ENCODE measurements at places on chromosomes 6 and 20.

DNA sequence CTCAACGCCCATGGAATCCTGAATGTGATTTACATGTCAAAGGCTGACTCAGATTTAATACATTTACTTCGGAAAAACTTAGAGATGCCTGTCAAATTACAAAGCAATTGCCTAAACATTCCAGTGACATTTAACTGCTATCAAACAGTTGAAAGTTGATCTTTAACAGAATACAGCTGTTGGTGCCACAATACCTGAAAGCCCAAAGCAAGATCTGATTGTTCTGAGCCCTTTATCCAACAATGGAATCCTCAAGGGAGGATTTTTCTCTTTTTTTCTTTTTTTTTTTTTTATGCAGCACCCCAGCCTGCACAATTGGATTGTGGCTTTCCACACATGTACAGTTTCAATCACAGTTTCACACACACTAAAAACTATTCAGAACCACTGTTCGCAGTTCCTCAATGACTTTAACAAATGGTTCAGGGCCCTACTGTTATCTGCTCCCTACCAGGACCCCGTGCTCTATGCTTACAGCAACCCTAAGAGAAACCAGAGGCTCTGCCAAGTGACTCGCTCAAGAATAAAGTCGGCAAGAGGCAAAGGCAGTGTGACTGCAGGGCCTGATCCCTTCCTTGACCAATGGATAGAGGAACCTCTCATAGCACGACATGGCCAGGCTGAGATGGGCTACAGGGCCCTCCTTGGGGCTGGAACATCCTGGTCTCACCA is 33.3 kb downstream of the EPB41L2 start:
- no peak for DNase-seq

DNA sequence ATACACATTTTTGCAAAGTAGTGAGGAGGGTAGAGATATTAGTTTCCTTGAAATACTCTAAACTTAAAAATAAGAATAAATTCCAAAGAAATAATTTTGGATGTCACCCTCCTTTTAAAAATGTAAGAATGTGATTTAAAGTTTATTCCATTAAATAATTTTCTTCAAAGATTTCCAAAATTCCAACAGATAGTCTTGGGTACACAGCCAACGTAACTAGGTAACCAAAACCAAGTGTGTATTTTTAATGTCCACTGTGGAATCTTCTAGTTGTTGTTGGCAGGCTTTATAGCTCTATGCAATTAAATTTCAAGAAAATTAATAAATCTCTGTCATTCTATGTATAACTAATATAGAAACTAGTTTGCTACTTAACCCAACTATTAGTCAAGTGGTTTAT is 101.3 kb downstream of the COL21A1 start:
- DNase-seq = no peak

- DNase-seq = no peak
Observed at GRCh38 chr6:126631363-126631762, 291.4 kb downstream of the CENPW start.

DNA sequence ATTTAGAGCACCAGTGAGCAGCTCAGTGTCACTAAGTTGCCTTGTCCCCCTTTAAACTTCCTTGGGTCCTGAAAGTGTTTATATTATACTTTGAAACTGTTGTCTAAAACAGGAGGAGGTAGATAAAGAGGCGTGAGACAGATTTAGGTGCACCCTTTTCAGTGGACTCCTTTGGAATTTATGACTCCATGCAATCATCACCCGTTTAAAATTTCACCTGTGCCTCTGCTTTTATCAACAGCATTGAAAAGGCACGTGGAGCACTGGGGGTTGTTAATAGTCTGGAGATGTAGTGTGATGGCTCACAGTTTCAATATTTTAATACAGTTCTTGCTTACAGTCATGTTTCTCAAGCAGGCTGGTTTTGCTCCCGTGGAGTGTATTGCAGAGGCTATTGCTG is 162.2 kb downstream of the PHACTR1 start:
- DNase-seq = no peak

- DNase-seq = no peak
Observed at GRCh38 chr6:14974792-14975470, 270.9 kb upstream of the JARID2 start.

DNA sequence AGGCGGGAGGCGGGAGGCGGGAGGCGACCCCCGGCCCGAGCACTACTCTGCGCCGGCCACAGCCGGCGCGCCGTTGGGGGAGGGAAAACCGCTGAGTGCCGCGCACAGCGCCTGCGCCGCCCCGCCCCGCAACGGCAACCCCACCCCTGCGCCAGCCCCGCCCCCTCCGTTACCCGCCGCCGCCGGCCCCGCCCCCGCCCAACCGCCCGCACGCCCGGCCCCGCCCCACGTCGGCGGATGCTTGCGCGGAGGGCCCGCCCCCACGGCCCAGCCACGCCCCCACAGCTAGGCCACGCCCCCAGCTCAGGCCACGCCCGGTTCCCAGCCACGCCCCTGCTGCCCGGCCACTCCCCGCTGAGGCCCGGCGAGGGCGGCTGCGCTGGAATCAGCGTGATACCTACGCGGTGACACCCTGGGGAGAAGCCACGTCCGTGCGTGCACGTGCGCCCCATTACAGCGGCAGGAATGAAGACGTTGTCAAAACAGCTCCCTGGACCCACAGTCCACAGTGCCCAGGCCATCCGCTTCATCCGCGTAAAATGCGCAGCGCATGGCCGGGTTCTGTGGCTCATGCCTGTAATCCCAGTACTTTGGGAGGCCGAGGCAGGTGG is at the start of gene TCFL5:
Gene TCFL5 (minus strand): TSS at position 97 of the 611 bp plus-strand sequence. CDS start 152 bp downstream, outside the sequence.
- peak; percentile 98 for DNase-seq

GRCh38 chr6:148342350-148343046 is at the start of gene SASH1:
SASH1 (plus strand) TSS chr6:148342838; CDS start chr6:148343068, 230 bp downstream.
- peak; percentile 84 for DNase-seq

GRCh38 chr6:129865013-129865412 is 3.9 kb upstream of the TMEM244 start:
- no peak for DNase-seq

DNA sequence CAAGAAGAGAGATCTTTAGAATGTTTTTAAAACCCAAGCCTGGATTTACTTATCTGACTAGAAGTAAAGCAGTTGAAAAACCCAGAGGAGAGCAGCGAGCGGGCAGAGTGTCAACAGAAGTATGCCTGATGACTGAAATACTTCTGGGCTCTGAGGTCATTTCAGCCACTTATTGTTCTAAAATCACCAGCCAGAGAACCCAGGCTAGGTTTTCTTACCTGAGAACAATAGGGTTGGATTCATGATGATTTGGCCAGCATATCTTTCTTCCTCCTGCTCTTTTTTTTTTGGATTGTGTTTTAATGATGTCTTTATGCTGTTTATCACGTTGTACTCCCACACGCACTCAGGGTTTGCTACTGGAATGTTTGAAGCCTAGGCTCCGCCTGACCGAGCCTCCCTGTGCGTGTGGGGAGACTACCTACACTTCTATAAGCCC is 63.0 kb upstream of the KIF25 start:
- no peak for DNase-seq

GRCh38 chr6:38728203-38728602 is 13.1 kb downstream of the DNAH8 start:
- no peak for DNase-seq

DNA sequence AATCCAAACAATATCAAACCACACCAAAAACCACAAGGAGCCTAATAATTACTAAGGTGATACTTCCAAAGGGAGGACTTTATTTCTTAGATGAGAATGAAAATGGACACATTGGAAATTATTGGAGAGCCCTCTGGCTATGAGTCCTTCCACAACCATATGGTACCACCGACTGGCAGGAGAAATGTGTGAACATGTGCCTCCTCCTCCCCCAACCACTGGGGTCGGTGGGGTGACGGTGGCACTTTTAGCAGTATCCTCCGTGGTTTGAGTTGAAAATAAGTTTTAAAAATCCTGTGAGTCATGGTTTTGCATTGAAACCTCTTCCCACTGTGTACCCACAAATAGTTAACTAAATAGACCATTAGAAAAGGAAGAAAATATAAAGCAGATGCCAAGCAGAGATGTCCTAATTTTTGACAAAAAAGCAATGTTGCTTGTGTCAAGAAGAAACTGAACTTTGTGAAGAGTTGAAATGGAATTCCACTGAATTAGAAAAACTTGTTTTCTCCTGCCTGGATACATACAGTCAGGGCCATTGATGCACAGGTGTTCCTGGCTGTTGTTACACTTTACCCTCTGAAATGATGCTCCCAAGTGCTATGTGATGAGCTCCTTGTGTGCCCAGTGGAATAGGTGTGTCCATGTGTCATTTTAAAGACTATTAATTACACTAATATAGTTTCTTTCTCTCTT is 3.2 kb downstream of the EDN1 start:
- no peak for DNase-seq

- no peak for DNase-seq
Observed at GRCh38 chr6:162385980-162386379, 341.6 kb downstream of the PRKN start.

GRCh38 chr6:139641376-139641775 is 266.9 kb upstream of the CITED2 start:
- no peak for DNase-seq

DNA sequence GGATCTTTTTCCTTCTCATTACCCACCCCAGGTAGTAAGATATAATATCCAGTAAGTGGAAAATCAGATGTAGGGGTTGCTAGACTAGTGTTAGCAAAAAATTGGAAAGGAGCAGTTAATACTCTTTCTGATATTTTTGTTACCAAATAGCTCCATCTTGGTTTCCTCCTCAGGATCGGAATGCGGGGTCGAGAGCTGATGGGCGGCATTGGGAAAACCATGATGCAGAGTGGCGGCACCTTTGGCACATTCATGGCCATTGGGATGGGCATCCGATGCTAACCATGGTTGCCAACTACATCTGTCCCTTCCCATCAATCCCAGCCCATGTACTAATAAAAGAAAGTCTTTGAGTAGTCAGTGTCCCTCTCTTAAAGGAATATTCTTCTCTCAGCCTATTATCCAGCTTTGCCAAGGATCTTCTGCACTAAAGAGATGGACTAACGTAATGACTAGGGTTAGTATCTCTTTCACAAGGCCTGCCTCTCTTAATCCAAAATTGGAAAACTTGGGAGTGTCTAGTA is 1.5 kb downstream of the ROMO1 start:
- no peak for DNase-seq

- DNase-seq = no peak
Observed at GRCh38 chr6:145475794-145476396, 259.4 kb downstream of the EPM2A start.

DNA sequence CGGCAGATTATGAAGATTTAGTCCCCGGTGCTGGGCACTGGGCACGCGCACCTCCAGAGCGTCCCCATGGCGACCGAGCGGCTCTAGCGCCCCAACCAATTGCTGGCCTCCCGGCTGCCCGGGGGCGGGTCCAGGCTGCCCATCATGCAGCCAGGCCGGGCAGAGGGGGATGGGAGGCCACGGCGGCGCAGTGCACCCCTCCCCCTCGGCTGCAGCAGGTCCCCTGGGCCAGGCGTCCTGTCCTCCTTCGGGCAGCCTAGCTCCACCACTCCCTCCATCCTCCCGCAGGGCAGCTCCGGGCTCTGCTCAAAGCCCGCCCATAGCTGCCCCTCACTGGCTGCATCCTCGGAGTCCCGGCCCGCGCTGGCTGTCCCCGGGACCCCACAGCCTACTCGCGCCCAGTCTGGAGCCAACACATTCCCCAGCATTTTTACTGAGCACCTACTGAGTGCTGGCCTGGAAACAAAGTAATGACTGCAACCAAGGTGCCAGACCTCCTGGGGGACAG is 99.4 kb downstream of the ASXL1 start:
- no peak for DNase-seq

DNA sequence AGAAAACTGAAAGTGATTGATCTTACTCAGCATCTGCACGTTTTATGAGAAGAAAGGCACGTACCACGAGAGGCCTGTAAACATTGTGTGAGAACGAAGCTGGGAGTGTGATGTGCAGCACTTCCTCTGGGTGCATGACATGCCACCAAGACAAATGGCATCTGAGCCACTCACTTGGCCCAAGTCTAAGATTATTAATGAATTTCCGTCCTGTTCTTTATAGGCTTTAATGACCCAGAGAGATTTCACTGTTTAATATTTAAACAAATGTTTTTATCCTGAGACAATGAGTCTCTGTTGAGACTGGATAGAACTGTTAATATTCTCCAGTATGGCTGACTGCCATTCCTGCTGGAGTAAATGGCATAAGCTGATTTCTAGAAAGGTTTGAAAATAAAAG is 172.6 kb upstream of the PHACTR1 start:
- DNase-seq = no peak

- DNase-seq = no peak
Observed at GRCh38 chr6:111711476-111711875, 105.8 kb upstream of the TRAF3IP2 start.

DNA sequence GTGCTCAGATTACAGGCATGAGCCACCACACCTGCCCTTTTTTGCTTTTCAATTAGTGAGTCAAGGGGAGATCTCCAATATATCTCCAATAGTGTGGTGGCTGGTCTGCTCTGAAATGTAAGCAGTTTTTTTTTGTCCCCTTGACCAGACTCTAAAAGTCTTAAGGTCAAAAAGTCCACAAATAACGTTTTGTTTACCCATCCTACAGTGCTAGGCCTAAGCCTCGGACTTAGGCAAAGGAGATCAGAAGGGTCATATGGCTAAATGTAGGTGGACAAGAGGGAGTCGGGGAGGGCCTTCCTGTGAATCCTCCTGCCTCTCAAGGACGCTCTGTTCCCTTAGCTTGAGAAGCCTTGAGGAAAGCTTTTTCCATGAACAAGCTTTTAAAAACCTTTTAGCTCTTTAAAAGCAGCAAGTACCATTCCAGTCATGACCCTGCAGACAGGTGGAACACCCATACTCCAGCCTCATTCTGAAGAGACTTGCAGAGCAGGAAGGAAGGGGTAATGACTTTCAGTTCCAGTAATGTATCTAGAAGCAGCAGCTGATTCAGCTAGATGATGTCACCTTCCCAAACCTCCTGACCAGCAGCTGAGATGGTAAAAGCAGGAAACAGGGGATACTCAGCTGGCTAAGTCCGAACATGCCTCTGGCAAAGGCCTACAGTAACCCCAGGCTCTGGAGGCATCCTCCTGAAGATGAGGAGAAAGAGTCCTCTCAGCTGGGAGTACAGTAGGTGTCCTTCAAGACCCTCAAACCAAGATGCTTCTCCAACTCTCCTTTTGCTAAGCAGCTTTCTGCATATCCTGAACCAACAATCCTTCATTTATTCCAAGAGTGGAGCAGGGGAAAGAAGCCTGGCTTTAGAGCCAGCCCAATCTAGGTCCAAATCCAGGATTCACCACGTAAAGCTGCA is 23.6 kb downstream of the BCL2L1 start:
- DNase-seq = peak; percentile 95

DNA sequence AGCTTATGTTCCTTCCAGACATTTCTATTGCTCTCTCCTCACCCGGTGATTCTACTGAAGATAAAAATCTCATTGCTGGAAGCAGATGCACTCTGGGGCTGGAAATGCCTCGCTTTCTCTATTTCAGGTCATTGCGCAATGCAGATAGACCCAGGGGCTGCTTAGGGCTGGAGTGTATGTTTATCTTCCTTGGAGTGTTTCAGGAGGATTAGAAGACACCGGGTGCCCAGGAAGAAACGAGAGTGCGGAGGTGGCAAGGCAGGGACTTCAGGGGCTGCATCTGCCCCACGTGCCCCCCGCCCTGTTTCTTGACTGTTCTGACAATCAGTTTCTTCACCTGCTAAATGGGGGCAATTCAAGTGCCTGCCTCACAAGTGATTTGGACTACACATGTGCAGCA is 45.6 kb upstream of the IYD start:
- DNase-seq = no peak

GRCh38 chr6:72657407-72658197 is 35.7 kb downstream of the KCNQ5 start:
- no peak for DNase-seq

- DNase-seq = no peak
Observed at GRCh38 chr20:39861381-39861780, 827.7 kb downstream of the MAFB start.

GRCh38 chr6:18897350-18897749 is 510.2 kb downstream of the RNF144B start:
- no peak for DNase-seq

Measured in suppressor macrophage treated with lipopolysaccharide for 1 hour (primary cell).